CD4-positive, alpha-beta T cell treated with Interleukin-6 at 100 ng/mL for 8 hours (primary cell): ENCODE measurements at places on chromosomes 2 and 18.

GRCh38 chr2:40450796-40451430 lies 977 bp downstream of the SLC8A1 start:
- no peak for DNase-seq

DNA sequence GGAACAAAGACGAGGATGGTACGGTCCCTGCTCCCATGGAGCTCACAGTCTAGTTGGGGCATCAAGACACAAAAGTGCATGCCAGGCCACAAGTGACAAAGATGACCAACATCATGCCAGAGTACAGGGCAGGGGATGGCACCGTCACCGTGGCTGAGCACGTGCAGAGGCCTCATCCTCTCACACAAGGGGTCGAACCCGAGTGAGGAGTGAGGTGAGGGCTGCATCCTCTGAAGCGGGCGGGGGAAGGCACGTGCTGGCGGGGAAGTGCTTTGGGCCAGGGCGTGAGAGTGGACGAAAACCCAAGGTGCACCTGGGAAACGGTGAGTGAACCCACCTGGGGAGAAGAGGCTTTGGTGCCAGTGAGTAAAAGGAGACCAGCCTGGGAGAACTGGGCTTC lies 41.0 kb downstream of the MRPL35 start:
- DNase-seq, result no peak

- no peak for DNase-seq
These were observed 583.4 kb downstream of the ZEB2 start for GRCh38 chr2:143936538-143936847.

GRCh38 chr2:167504061-167504460 lies 615.8 kb downstream of the XIRP2 start:
- DNase-seq, result no peak

DNA sequence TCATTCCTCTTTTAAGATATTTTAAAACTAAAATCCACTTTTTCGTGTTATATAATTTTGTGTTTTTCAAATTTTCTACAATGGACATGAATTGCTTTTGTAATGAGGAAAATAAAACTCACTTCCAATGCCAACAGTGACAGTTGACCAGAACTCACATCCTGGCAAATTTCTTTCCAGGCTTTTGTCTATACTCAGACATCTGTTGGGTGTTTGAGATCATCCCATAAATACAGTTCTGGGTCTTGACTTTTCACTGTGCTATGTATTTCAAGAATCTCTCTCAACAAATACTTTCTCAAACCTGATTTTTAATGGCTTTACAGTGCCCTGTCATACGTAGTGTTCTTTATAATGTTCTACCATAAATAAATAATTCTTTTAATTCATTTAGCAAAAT lies 57.6 kb downstream of the RPL37A start:
- no peak for DNase-seq

- DNase-seq, result no peak
These were observed 92.6 kb downstream of the RIT2 start for GRCh38 chr18:43022874-43023273.

DNA sequence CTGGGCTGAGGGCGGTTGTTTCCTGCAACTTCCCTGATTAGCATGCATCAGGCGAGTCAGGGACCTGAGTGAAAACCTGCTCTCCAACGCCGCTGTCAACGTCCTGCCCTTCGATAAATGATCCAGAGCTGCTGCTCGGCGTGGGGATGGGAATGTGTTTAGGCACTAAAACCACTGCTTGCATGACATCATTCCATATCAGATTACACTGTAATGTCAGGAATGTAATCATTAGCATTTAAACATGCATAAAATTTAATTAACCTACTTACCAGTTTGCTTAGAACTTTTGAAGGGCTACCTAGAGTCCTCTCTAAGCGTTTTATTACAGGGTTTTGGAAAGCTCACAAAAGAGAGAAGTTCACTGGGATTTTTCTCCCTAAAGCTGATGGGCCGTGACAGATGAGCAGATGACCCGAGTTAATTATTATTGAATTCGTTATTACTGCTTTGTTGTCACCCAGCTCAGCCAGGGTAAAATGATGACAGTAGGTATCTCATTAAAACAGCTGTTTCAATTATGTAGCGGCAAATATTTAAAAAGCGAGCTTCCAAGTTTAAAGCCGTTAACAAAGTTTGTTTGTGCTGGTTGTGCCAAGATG lies 685.6 kb upstream of the SALL3 start:
- no peak for DNase-seq

GRCh38 chr2:207885010-207885409 lies 115.3 kb upstream of the FZD5 start:
- DNase-seq, result no peak

- DNase-seq, result no peak
These were observed 24.8 kb upstream of the HNRNPA3 start for GRCh38 chr2:177187631-177188312.
